ENCODE measurements at places on chromosomes 6 and 20.
A peak's percentile ranks its signal among the peaks of the same experiment; 100 is the strongest.

DNA sequence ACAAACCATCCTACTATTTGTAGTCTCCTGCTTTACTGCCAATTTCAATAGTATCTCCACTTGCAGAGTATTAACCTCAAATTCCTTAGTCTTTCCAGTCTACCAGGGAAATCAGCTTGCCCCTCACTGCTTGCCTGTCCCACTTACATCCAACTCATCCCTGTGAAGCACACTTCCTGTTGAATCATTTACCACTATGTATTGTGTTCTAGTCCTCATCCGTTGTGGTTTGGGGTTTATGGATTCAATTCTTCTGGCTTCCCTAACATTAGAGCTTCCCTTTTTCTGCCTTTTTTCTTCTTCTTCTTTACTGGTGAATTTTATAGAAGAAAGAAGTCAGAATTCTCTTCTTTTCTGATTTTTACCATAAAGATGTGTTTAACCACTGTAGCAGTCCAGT lies 5.1 kb upstream of the TXLNB start:
- no peak for DNase-seq

GRCh38 chr6:163904186-163904585 lies 489.7 kb downstream of the QKI start:
- no peak for DNase-seq

DNA sequence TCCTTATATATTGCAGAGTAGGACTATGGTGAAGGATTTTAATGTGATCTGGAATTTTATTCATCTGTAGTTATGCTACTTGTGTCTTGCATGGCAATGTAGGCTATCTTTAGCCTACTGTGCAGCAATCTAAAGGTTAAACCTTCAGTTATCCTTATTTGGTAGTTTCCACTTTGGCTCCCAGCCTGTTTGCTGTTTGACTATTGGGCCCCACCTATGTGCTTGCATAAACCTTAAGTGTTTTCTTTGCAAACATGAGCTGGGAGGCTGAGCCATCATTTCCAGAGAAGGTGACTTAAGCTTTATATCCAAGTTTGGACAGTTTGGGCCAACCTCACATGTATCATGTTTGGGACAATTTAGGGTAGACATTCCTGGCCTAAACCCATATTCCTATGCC lies 537.5 kb downstream of the BTBD3 start:
- DNase-seq = no peak

DNA sequence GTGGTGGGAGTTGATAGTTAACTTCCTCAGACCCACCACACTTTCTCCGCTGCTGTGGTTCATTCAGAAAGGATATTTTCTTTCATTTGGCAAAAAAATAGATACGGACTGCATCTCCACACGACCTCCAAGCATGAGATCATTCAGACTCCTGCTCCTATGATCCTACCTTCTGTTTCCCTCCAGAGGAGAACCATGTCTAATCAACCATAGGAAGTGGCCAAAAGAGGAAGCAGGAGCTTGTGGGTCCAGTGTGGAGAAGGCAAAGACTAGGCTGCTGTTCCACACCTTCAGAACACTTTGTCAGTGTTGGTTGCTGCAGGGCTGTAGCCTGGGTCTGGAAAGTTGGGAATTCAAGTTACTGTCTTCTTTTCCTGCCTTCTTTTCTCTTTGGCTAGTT lies 10.6 kb upstream of the KIF13A start:
- no peak for DNase-seq

DNA sequence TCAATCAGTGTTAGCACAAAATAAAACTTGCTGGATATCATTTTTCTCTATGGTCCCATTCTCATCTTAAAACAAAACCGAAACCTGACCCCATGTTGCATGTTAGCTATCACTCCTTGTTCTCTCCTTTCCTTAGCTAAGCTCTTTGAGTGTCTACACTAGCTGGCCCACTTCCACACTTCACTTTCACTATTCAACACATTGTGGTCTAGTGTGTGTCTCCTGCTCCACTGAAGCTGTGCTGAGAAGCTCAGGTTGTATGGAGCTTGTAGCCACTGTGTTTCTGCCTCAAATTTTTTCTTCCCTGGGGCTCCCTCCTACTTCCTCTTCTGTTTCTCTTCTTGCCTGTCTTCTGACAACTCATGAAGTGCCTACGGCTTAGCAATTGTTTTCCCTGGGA lies 223.0 kb downstream of the NKAIN2 start:
- DNase-seq = no peak

DNA sequence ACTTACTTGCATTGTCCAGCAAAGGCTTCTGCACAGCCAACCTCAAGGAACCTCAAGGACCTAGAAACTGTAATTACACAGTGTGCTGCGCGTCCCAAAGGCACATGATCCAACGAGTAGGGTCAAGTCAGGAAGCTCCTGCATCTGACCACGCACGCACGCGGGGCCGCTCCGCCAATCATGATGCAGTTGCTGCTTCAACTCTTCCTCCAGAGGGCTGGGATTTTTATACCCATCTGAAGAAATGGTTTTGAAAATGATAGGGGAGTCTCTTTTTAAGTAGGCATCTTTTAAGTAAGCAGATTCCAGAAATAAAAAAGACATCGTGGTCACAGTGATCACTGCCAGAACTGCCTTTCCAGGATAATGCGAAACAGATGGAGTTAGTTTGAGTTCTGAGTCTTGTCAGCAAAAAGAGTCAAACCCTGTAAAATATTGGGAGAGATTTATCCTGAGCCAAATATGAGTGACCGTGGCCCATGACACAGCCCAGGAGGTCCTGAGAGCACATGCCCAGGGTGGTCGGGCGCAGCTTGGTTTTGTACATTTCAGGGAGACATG lies 34.0 kb downstream of the KIF25 start:
- DNase-seq = no peak

DNA sequence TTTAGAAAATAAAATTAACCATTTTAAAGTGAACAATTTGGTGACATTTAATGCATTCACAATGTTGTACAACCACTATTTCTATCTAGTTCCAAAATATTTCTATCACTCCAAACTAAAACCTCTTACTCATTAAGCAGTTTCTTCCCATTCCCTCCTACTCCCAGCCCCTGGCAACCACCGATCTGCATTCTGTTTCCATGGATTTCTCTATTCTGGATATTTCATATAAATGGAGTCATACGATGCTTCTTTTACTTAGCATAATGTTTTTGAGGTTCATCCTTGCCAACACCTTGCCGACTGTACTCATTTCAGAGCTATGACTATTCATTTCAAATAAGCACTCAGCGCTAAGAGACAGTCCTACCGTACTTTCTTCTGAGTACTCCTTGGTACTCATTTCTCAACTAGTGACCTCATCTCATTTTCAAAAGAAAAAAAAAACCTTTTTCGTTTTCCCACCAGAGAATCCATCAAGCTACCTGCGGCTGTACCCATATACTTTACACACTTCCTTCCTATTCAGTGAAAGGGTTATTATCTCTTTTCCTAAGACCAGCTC lies 259.2 kb downstream of the UTRN start:
- no peak for DNase-seq

GRCh38 chr6:168264593-168265335 lies 54.8 kb downstream of the DACT2 start:
- DNase-seq = no peak

DNA sequence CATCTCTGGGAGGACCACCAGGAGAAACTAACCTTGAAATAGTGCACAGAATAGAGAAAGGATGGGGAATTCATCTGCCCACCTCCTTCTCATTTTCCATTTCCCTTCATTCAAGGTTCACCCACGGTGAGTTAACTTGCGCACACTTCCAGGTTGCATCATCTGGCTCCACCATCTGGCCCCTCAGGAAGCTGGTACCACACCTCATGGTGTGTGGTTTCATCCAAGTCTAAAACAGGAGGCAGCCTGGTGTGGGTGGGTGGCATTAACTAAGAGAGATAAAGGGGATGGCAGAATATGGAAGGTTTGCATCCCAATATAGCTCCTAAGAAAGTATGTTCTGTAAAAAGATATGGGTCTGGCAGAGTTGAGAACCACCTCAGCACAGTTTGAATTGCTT lies 3.8 kb downstream of the ZNF334 start:
- DNase-seq = no peak

DNA sequence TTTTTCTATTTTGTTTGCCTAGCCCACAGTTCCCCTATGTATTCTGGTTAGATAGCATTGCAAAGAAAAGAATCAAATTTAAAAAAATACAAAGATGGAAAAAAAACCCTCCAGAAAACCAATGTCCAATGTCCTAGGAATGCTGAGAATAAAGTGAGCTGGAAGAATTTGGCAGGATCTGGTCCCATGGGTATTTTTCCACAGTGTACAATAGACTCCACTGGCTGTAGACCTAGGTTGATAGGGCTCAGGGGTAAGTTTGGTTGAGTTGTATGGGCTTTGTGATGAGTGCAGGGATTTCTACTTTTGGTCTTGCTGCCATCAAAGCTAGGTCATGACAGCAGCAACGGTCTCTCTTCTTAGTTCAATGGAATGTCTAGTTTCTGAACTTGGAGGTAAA lies 41.5 kb downstream of the SLC22A2 start:
- DNase-seq = no peak

- no peak for DNase-seq
Measured at GRCh38 chr20:56610098-56610497, 19.0 kb upstream of the TFAP2C start.

- peak; percentile 40 for DNase-seq
Measured at GRCh38 chr20:48467622-48468021, 360.2 kb downstream of the PREX1 start.

- no peak for DNase-seq
Measured at GRCh38 chr6:152348116-152348515, 289.0 kb downstream of the SYNE1 start.

- DNase-seq = no peak
Measured at GRCh38 chr20:53677447-53678314, 84.0 kb upstream of the ZNF217 start.

- DNase-seq = no peak
Measured at GRCh38 chr6:1618311-1619097, 8.8 kb downstream of the FOXC1 start.

- DNase-seq = peak; percentile 29
Measured at GRCh38 chr20:36344517-36345132, 38.5 kb downstream of the DLGAP4 start.

DNA sequence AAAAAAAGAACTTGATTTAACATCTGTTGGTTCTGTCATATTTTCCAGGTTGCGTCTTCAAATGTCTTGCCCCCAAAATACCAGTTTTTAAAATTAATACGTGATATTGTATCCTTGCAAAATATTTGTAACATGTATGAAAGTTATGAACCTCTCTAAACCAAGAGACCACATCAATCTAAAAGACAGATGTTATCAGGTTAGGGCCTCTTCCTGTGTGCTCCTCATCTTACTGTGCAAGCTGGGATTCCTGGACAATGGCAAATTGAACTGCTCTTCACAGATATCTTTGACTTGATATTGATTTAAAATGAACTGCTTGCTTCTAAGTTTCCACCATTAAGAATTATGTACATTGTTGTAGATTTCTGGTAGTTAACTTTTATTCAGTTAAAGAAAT lies 9.6 kb downstream of the TMEM239 start:
- DNase-seq = no peak

DNA sequence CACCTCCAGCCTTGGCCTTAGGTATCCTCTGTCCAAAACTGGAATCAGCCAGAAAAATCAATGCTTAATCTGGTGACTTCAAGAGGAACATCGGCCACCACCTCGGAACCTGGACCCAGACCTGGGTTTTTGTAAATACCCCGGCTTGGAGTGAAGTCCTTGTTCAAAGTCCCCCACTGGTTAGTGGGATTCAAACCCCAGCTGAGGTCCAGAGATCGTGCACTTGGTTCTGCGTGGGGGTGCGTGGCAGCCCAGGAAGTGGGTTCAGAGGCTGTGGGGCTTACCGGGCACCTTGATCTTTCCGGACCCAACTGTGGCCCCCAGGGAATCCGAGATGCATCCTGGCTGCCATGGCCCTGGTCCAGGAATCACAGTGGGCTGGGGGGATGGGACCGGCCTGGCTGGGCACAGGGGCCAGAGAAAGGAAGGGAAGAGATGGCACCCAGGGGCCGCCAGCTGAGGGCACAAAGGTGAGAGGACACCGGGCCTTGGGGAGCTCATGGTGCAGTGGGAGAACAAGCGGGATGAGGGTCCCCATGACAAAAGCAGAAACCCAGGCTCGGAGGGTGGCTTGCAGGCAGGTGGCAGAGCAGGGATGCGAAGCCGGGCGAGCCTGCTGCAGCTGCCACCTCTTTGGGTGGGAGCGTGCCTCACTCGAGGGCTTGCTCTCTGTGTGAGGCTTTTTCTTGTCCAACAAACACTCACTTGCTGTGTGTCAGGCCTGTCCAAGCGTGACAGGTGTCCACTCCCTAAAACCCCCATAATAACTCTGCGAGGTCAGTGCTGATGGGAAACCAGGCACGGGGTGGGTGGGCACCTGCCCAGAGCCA lies 27.7 kb downstream of the ZBP1 start:
- no peak for DNase-seq

GRCh38 chr20:57156011-57156729 lies 110.3 kb downstream of the BMP7 start:
- DNase-seq = no peak

DNA sequence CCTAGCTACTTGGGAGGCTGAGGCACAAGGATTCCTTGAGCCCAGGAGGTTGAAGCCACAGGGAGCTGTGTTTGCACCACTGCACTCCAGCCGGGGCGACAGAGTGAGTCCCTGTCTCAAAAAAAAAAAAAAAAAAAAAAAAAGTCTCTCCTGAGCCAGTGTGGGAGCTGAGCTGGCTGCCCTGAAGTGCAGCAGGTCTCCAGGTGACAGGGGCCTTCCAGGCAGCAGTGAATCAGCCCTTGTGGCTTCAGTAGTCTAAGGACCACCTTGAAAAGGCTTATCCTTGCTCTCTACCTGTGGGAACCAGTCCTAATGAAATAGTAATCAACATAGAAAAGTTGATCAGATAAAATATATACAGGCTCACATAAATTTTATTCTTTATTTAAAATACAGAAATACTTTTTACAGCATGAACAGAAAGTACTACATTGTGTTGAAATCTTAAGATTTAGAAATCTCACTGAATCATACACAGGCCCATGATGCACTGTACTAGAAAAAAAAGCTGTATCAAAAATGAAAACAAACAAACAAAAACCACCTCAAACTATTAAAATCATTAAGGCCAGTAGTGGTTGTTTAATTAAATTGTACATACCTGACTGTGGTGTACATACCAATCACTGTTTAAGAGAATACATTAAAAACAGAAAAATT lies 128.9 kb downstream of the SCML4 start:
- DNase-seq = no peak

GRCh38 chr20:14688005-14688404 lies 350.6 kb upstream of the FLRT3 start:
- no peak for DNase-seq

- no peak for DNase-seq
Measured at GRCh38 chr6:147947521-147947920, 395.1 kb upstream of the SASH1 start.

GRCh38 chr6:15912505-15913400 lies 216.1 kb upstream of the MYLIP start:
- no peak for DNase-seq

Data from GM19239 (cell line).